ENCODE measurements at places on chromosomes 11 and 22. TPM values are rescaled to one million over a fixed set of nuclear protein-coding genes. Genes with fewer than 3 reads are reported as not detected.

DNA sequence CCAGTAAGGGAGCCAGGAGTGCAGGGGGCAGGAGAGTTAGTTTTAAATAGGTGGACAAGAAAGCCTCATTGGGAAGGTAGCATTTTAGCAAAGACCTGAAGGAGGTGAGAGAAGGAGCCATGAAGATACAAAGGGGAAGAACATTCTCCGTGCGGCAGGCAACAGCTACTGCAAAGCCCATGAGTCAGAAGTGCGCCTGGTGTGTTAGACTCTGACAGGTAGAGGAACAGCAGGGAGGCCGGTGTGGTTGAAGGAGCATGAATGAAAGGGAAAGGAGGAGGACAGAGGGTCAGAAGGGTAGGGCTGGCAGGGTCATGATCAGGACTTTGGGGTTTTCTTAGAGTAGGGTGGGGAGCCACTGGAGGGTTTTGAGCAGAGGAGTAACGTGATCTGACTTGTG lies 34.5 kb upstream of the PAMR1 start:
- H3K36me3 ChIP-seq, result no peaks in the 10 kb centered on the region
- H3K4me3 ChIP-seq, result no peak overlapping the region
- H3K27ac ChIP-seq, result no peak overlapping the region
- DNase-seq, result no peak

- H3K27me3 ChIP-seq, result no peaks in the 10 kb centered on the region
- DNase-seq, result no peak
Measured at GRCh38 chr11:65185171-65185570, 3.4 kb downstream of the CAPN1 start.

DNA sequence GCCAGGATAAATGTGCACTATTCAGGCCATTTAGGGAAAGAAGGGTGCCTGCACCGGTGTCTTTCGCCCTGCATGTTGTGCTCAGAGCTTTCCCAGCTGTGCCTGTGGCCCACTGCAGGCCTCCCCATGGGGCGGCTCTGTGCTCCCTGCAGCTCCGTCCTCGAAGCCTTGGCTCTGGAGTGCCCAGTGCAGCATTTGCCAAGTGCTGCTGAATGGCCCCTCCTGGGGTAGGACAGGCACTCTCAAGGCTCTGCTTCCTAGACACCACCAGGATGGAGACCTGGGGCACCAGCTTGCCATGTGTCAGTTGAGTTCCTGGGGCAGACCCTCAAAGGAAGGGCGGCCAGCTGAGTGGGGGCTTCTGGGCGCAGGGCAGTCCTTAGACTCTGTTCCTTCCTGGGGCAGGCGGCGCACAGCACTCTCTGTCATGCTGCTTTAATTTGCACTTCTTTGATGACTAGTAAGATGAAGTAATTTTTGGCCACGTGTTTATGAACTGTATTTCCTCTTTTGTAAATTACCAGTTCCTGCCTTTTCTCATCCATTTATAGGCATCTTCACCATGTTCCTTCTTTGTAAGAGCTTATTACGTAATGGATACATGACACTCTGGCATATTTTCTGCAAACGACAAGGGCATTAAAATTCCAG lies 32.1 kb upstream of the GNB1L start:
- DNase-seq, result no peak
- peaks cover 6% of the 10 kb centered on the region for H3K36me3 ChIP-seq
- no peak overlapping the region for H3K27ac ChIP-seq
- peaks cover 5% of the 10 kb centered on the region for H3K4me1 ChIP-seq

DNA sequence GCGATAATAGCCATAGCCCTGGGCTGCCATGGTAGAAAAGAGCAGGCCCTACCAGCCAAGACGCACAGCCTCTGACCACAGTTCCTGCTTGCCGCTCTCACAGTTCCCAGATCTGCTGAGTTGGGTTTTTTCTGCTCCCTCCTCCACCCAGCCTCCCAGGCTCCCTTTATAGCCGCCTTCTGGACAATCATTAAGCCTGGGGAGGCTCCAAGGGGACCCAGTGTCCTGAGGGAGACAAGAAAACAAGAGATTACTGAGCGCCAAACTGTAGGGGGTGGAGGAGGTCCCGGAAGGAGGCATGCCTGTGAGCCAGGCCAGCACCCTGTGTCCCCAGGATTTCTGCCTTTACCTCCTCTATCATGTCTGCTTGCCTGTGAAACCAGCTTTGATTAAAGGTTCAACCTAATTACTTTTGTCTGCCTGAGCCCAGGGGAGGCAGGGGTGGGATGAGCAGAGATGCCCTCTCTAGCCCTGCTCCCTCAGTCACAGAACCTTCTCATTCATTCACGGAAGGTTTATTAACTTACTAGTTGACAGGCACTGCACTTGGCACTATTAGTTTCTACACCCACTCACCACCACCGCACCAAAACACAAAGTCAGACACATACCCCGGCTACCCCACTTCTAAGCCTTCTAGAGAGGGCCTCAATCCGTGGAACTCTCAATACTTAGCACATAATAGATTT lies 1.2 kb downstream of the SLC37A4 start:
- DNase-seq, result peak; percentile 61
- peak overlapping the region; percentile 50 for H3K27ac ChIP-seq
- peaks cover 22% of the 10 kb centered on the region for H3K36me3 ChIP-seq
- peaks cover 24% of the 10 kb centered on the region for H3K4me1 ChIP-seq

- H3K27ac ChIP-seq, result no peak overlapping the region
- no peaks in the 10 kb centered on the region for H3K4me1 ChIP-seq
- DNase-seq, result no peak
- peaks cover 62% of the 10 kb centered on the region for H3K36me3 ChIP-seq
Measured at GRCh38 chr22:30940685-30941362, 27.8 kb downstream of the MORC2 start.

DNA sequence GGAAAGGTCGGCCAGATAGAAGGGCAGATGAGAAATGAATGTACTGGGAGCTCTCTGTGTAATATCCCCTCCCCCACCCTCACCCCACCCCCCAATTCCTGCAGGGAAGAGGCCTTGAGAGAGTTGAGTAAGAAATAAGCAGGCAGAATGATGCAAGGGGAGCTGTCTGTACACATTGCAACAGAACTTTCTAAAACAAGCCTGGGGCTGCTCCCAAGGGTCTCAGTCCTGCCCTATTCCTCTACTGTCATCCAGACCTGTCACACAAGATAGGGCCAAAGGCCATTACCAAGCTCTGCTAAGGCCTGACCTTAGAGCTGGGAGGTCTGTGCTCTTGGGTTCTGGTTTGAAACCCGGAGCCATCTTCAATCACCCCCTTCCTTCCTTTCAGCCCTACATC lies 5.7 kb upstream of the DGAT2 start:
- H3K36me3 ChIP-seq, result no peaks in the 10 kb centered on the region
- peaks cover 9% of the 10 kb centered on the region for H3K4me1 ChIP-seq
- DNase-seq, result no peak

DNA sequence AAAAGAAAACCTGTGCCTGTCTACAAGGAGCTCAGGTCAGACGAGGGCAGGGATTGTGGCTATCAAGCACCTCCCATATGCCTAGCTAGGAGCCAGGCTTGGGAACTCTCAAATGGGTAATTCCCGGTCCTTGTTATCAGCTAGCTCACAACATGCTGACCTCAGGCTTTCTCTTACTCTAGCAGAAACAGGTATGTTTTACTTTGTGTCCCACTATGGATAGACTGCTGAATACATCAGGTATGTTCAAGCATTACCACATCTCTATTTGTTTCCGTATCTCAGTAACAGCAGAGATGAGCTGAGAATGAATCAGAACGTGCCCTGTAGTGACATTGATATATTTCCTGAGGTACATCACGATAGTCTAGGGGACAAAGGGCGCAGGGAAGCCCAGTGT lies 29.4 kb downstream of the SHISA8 start:
- no peaks in the 10 kb centered on the region for H3K27me3 ChIP-seq
- H3K4me1 ChIP-seq, result no peaks in the 10 kb centered on the region
- no peak for DNase-seq

GRCh38 chr22:41446057-41446501 lies 522 bp downstream of the TOB2 start:
- peak overlapping the region; percentile 98 for H3K27ac ChIP-seq
- peaks cover 22% of the 10 kb centered on the region for H3K4me1 ChIP-seq
- peak; percentile 31 for DNase-seq

DNA sequence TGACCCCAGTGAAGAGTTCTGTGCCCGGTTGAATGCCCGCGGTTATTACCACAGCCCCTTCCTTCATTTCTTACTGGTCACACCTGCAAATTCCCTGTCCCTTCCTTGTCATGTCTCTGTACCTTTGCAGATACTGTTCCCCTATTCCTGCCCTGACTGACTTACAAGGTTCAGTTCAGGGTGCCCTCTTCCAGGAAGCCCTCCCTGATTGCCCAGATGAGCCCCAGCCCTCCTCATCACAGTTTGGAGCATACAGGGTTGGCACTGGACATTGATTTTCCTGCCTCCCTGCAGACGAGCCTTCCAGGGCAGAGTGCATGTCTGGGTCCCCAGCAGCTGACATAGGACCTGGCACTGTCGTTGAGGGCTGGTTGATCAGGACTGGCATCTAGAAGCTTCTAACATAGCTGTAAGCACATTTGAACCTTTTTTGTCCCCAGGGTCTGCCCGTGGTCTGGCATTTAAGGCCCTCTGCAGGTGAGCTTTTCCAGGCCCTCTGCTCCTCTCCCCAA lies 70.4 kb upstream of the SHISAL1 start:
- peaks cover 100% of the 10 kb centered on the region for H3K27me3 ChIP-seq
- DNase-seq, result no peak
- H3K27ac ChIP-seq, result no peak overlapping the region
- H3K4me1 ChIP-seq, result no peaks in the 10 kb centered on the region

GRCh38 chr11:32312206-32312817 lies 123.0 kb downstream of the WT1 start:
- peak overlapping the region; percentile 40 for H3K4me3 ChIP-seq
- peak overlapping the region; percentile 70 for H3K27ac ChIP-seq
- H3K4me1 ChIP-seq, result peaks cover 14% of the 10 kb centered on the region
- DNase-seq, result no peak

GRCh38 chr11:111798279-111798678 lies 32.1 kb upstream of the PPP2R1B start:
- H3K27ac ChIP-seq, result no peak overlapping the region
- DNase-seq, result no peak
- no peak overlapping the region for H3K4me3 ChIP-seq
- no peaks in the 10 kb centered on the region for H3K36me3 ChIP-seq

DNA sequence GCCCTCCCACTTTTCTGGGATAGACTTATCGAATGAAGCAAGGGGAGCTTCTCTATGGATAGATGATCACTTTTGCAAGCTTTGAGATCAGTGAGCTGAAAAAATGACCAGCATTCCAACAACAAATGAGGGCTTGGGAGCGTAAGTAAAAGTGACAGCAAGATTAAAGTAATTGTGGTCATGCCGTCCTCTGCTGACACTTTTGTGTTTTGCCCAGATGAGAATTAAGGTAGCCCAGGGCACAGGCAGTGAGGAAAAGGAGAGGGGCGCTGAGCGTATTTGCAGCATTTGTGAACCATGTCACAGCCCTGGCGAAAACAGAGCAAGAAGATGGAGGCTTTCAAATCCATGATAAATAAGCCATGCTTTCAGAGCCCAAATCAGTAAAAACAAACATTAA lies 24.6 kb upstream of the TMA7B start:
- no peak for DNase-seq
- no peaks in the 10 kb centered on the region for H3K4me1 ChIP-seq
- H3K27ac ChIP-seq, result no peak overlapping the region
- H3K4me3 ChIP-seq, result no peak overlapping the region
- H3K27me3 ChIP-seq, result peaks cover 73% of the 10 kb centered on the region

GRCh38 chr11:27524155-27524554 lies 17.6 kb upstream of the LIN7C start:
- no peak for DNase-seq
- no peaks in the 10 kb centered on the region for H3K4me1 ChIP-seq
- no peak overlapping the region for H3K4me3 ChIP-seq
- no peaks in the 10 kb centered on the region for H3K36me3 ChIP-seq
- peaks cover 1% of the 10 kb centered on the region for H3K27me3 ChIP-seq
- H3K27ac ChIP-seq, result no peak overlapping the region

GRCh38 chr22:24699876-24700275 lies 74.6 kb downstream of the PIWIL3 start:
- DNase-seq, result no peak
- no peaks in the 10 kb centered on the region for H3K4me1 ChIP-seq
- no peaks in the 10 kb centered on the region for H3K36me3 ChIP-seq
- no peak overlapping the region for H3K27ac ChIP-seq

- H3K4me3 ChIP-seq, result no peak overlapping the region
- H3K27ac ChIP-seq, result no peak overlapping the region
- DNase-seq, result peak; percentile 79
- no peaks in the 10 kb centered on the region for H3K36me3 ChIP-seq
Measured at GRCh38 chr22:35921777-35922176, 106.8 kb downstream of the RBFOX2 start.

DNA sequence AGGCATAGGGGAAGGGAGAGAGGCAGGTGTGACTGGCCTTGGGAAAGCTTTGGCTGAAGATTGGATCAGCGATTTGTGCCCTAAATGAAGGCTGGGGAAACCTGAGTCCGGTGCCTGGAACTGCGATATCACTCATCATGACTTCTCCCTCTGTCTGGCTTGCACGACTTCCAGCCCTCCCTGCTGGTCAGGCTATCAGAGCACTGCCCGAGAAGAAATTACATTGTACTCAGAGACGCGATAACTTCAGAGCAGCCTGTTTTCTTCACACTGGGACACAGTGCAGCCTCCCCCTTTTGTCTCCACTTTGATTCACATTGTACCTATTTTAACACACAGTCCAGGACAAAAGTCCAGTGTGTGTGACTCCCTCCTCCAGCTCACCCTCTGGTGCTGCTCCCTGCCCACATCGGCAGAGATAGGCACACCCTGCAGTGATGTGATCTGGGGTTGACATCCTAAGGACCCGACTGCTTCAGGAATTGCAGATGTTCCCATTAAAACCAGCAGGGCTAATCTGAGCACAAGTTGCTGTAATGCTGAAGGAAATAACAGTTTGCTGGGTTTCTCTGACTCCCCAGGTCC lies 62.1 kb upstream of the CADM1 start:
- no peak overlapping the region for H3K4me3 ChIP-seq
- H3K27ac ChIP-seq, result no peak overlapping the region
- no peak for DNase-seq
- no peaks in the 10 kb centered on the region for H3K4me1 ChIP-seq

DNA sequence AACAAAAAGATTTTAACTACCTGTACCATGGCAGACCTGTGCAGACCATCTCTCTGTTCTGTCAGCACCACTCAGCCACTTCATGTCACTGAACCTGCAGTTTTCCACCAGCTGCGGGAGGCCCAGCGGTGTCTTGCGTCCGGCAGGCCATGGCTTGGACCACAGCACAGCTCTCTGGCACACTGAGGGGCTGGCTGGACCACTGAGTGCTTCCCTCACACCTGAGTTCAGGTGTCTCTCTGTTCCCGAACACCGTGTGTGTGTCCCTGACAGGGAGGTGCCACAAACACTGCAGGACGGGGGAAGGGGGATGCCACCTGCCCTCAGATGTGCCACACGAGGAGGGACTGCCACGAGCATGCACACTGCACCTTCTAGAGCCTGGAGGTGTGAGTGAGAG lies 17.7 kb downstream of the MOV10L1 start:
- DNase-seq, result no peak
- H3K4me1 ChIP-seq, result no peaks in the 10 kb centered on the region

- H3K27ac ChIP-seq, result no peak overlapping the region
- H3K4me1 ChIP-seq, result no peaks in the 10 kb centered on the region
- DNase-seq, result no peak
Measured at GRCh38 chr11:10247011-10247410, 47.0 kb downstream of the SBF2 start.

GRCh38 chr22:40218723-40219294 lies 41.1 kb downstream of the TNRC6B start:
- DNase-seq, result no peak
- peaks cover 18% of the 10 kb centered on the region for H3K4me1 ChIP-seq
- no peaks in the 10 kb centered on the region for H3K36me3 ChIP-seq

The EMSY gene
- total RNA-seq, result 30.0 TPM

The POU2AF3 gene
- 3.4 TPM for total RNA-seq

The ANKK1 gene
- 0.90 TPM for total RNA-seq

The OPCML gene
- total RNA-seq, result not detected

The KRTAP5-7 gene
- total RNA-seq, result not detected

The TYR gene
- not detected for total RNA-seq

The TESMIN gene
- total RNA-seq, result 9.7 TPM
